ENCODE measurements at places on chromosomes 5 and 9.

GRCh38 chr5:6469836-6470235 is 21.2 kb downstream of the UBE2QL1 start:
- no peak for DNase-seq

- no peak for DNase-seq
Measured at GRCh38 chr5:38250763-38251448, 7.5 kb upstream of the EGFLAM start.

DNA sequence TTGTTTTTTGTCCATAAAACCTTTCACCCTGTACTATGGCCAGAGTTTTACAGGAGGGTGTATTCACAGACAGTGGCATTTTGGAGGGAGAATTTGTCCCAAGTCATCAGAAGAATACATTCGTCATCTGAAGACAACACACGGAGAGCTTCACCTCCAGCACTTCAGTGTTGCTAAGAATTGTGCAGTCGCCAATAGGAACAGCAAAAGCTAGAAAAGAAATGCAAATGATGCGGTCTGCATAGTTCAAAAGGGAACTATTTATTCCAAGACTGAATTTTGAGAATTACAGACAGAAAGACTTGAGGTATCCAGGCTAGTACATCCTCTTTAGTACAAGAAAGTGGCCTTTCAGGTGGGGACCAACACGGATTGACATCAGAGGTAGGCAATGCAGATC is 399.2 kb upstream of the KIF2A start:
- DNase-seq: no peak

GRCh38 chr5:54725391-54726280 is 208.1 kb downstream of the SNX18 start:
- DNase-seq: no peak

GRCh38 chr5:167061695-167062094 is 1229.8 kb upstream of the WWC1 start:
- DNase-seq: no peak

- DNase-seq: no peak
Measured at GRCh38 chr9:35680331-35681105, 6.8 kb downstream of the CA9 start.

Data from stimulated activated CD4-positive, alpha-beta T cell treated with anti-CD3 and anti-CD28 coated beads, Interleukin-15, amount 100 ng/mL, for 48 hours (primary cell).